ENCODE measurements at places on chromosomes 12 and 14.

- no peak for DNase-seq
Measured at GRCh38 chr12:94046626-94047410, 101.6 kb upstream of the PLXNC1 start.

GRCh38 chr14:20434701-20435581 is 1.0 kb downstream of the KLHL33 start:
- no peak for DNase-seq

GRCh38 chr12:42608196-42608825 is 18.8 kb upstream of the PRICKLE1 start:
- DNase-seq, result no peak

DNA sequence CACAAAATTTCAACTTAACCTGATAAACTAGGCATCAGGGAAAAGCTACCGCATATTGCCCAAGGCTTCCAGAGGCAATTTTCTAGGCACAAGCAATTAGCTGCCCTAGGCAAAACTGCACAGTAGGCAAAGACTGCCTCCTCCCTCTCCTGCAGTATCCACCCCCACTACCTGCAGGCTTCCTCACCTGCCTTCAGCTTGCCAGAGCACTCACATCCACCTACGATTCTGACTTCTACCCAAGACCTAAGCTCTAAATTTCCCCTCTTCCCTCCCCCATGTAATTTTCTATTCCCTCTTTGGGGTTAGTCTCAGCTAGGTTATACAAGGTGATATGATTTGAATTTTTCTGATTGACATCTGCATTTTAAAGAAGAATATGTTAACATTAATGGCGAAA is 21.9 kb upstream of the CCDC196 start:
- DNase-seq, result no peak

GRCh38 chr12:14289601-14290000 is 75.9 kb upstream of the ATF7IP start:
- DNase-seq, result no peak

- DNase-seq, result no peak
Measured at GRCh38 chr14:56199095-56199981, 81.1 kb downstream of the PELI2 start.

GRCh38 chr12:28189784-28190320 is 404 bp upstream of the CCDC91 start:
- DNase-seq, result no peak

Measured in activated naive CD8-positive, alpha-beta T cell treated with anti-CD3 and anti-CD28 coated beads for 36 hours (primary cell).